Activated T-cell treated with anti-CD3 and anti-CD28 coated beads for 48 hours (primary cell): ENCODE measurements at places on chromosomes 4 and X.

DNA sequence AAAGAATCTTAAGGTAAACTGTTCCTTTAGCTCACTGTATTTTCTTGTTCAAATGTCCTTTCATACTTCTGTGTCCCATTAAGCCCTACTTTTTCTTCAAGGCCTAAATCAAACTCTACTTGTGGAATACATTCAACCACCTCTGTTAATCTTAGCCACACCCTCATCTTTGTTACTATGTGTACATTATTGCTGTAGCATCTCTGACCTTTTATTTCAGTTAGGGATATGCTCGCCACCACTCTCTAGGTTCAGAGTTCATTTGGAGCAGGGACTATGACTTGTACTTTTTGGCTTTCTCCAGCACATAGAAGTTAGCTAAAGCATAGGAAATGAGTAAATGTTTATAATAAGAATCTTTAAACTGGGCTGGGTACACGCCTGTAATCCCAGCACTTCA lies 6.8 kb upstream of the PNPLA4 start:
- no peak for DNase-seq

- DNase-seq, result no peak
These were observed 46.2 kb downstream of the NEK1 start for GRCh38 chr4:169566021-169566818.

DNA sequence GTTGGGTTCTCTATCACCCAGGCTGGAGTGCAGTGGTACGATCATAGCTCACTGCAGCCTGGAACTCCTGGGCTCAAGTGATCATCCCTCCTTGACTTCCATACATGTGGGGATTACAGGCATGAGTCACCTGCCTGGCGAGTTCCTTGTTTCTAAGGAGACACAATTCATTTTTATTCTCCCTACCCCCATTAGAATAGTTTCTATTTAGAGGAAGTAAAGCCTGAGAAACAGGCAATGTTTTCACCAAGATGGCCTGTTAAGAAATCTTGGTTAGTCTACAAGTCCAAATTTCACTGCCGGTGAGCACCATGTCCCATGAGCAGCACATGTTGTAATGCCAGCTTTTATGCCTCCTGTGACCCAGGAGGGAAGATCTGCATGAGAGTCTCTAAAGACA lies 5.7 kb downstream of the CYBB start:
- no peak for DNase-seq

- no peak for DNase-seq
These were observed 129.8 kb downstream of the TBC1D19 start for GRCh38 chr4:26713563-26714151.

DNA sequence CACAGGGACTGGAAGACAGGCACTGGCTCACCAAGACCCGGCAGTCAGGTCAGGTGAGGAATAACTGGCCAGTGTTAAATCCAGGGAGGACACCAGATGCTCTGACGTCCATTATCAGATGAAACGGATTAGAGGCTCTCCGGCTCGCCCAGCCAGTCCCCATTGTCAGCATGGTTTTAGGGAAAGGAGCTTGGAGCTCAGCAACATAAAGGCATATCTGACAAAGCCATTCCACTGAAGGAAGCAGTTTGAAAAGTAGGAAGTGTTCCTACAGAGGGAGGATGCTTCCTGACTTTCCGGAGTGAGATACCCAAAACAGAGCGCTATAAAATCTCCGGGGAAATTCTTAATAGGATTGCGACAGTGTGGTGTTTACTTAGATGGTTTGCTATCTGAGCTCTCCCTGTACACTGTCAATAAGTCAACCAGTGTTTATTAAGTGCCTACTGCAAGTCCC lies 14.8 kb downstream of the NDNF start:
- DNase-seq, result no peak

DNA sequence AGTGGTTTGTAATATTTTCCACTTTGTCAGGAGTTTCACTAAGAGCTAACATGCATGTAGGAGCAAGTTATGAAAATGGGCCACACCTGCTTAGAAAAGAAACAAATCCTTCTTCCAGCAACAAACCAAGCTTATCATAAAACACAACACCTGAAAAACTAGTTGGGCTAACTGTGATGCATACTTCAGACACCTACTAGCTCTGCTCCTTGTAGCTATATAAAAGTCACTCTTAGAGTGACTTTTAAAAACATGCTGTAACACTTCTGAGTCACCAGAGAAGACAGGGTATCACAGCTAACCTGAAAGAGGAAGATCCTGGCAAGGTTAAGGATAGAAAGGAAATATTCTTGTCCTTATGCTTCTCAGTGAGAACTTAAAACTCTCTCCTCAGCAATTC lies 3.6 kb upstream of the SLAIN2 start:
- DNase-seq, result no peak

DNA sequence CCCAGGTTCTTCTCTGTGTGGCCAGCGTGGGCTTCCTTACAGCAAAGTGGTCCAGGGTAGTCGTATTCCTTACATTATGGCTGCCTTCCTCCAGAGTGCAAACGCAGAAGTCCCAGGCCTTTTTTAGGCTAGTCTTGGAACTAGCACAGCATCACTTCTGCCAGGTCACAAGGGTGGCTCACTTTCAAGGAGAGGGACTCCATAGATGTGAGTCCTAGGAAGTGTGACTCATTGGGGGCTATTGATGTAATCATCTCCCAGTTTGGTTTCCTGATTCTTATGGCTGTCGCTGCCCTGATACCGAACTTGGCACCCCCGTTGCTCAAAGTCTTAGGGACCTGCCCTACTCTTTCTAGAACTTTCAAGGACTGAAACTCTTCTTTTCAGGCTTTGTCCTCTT lies 140.0 kb downstream of the DCK start:
- no peak for DNase-seq

GRCh38 chrX:139559383-139560042 lies 29.0 kb downstream of the F9 start:
- no peak for DNase-seq

- DNase-seq, result no peak
These were observed 150.3 kb upstream of the BCOR start for GRCh38 chrX:40247848-40248622.

GRCh38 chrX:34119122-34119521 lies 13.0 kb downstream of the FAM47A start:
- DNase-seq, result no peak

GRCh38 chrX:108312011-108312410 lies 126.2 kb downstream of the COL4A6 start:
- no peak for DNase-seq

DNA sequence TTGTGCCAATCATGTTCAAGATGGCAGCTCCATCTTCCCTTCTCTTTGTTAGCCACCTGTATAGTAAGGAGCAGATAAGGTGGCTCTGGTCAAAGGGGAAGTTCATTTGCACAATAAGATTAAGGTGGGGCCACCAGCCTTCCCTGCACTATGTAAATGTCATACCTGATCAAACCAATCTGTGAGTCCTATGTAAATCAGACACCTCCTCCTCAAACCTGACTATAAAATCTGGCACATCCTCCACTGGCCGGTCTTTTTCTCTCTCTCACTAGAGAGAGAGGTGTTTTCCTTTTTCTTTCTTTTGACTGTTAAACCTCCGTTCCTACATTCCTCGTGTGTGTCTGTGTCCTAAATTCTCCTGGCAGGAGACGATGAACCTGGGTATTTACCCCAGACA lies 572.5 kb upstream of the AADAT start:
- no peak for DNase-seq

DNA sequence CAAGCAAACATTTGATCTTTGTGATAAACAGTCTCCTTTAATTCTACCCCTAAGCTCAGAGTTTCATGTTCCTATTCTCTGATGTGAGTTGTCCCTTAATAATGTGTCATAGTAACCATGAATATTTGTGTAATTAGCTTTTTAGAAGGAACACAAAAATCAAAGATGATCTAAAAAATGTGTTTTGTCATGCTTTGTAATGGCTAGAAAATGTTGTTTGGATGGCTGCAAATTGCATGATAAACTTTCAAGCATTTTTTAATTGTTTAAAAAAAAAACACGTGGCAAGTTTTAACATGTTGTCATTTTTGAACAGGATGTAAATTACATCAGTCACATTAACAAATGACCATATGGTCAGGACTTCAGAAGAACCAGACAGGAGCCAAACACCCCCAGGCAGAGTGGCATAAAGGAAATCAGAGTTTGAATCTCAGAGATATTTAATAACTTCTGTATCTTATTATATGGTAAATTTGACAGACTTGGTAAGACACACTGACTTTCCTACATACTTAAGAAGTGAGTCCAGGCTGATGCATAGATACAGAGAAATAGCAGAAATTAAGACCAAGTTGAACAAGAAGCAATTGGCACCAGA lies 223.9 kb upstream of the VEGFC start:
- DNase-seq, result no peak

DNA sequence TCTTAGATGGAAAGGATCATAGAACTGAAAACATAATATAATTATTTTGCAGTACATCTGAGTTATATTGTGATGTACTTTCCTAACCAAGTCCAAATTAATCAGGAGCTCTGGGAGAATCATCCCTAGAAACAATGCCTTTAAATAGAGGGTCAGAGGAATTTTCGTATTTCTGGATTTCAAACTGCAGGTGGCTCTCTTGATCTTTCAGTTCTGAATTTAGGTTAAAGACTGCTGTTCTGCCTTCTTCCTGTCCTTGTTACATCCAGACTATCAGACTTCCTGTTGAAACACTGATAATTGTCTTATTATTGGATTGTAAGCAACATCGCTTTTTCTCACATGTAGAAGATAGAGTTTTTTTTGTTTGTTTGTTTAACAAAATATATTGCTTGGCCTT lies 142.7 kb downstream of the RPA4 start:
- DNase-seq, result no peak

- no peak for DNase-seq
These were observed 7.6 kb downstream of the TIGD4 start for GRCh38 chr4:152771741-152772533.

- DNase-seq, result no peak
These were observed 96.1 kb downstream of the PPP3CA start for GRCh38 chr4:101251261-101251660.

DNA sequence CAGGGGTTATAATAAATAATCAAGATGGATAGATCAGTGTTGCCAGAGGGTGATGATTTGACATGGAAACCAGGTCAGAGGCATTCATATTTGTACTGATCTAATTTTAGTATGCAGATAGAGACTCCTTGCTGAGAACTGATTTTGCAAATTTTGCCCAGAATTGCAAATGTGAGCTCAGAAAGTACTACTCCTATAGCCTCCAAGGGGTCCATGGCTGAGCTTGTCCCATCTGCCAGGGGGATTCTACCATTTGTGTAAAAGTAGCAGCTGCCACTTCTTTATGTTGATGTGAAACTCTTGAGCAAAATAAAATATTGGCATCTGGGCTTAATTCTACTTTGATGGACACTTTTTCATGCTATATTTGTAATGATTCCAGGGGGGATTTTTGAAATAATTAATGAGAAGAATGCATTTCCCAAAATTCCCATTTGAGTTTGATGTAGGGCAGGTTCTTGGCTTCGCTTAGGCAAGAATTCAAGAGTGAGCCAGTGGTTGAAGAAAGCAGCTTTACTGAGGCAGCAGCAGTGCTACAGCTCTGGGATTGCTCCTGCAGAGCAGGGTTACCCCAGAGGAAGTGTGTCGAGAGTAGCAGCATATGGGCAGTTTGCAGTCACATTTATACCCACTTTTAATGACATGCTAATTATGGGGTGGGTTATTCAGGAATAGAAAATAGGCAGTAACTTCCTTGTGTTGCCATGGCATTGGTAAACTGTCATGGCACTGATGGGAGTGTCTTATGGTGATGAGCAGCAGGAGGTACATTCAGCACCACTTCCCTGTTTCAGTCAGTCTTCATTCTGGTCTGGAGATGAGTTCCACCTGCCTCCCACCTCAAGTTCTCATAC lies 38.7 kb upstream of the DCLK2 start:
- no peak for DNase-seq

GRCh38 chr4:25863347-25863784 lies 578 bp upstream of the SEL1L3 start:
- DNase-seq, result no peak

DNA sequence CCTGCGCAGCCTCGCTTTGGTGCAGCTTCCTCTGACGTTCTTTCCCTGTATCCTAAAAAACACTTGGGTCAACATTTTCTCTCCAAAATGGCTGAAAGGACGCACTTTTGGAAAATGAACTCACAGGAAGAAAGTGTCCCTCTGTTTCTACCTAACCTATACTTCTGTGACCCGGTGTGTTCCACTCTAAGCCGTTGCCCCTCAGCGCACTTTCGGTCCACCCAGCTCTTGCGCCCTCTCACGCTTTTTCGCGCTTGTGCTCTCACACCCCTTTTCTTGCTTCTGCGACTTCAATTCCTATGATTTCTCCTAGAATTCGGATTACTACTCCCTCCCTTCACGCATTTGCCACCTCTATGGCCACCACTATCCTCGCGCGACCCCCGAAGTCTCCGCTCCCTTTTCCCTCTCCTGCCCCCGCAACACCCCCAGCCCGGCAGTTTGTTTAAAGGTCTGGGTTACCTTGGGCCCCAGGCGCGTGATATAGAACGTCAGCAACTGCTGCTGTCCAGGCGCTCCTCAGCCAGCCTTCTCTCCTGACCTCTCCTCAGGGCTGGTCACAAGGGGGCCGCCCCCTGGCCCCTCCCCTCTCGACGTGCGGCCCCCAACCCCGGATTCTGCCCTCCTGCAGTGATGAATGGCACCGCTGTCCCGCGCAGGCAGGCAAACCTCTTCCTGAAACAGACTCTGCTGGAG lies at the start of gene USP51:
TSS of gene USP51 (minus strand) at position 535 of the 696 bp plus-strand sequence. CDS start 909 bp downstream, outside the sequence.
- no peak for DNase-seq

GRCh38 chr4:140004922-140005627 lies 148.9 kb downstream of the MAML3 start:
- no peak for DNase-seq

DNA sequence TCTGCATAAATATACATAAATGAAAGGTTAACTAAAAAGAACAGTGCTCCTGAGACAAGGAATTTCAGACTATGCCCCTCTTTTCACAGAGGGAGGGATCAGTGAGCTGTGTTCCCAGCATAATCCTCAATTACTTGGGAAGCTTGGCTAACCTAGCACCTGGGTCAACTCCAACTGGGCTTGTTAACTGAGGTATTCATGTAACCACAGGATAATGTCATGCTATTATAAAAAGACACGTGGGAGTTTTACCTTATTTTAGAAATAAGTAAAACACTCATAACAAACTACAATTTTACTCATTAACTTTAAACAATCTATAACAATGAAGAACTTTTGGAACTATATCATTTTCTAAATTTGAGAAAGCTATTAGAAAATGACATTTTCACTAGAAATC lies 48.6 kb downstream of the RPGR start:
- no peak for DNase-seq

GRCh38 chr4:116389139-116389538 lies 696.2 kb downstream of the TRAM1L1 start:
- DNase-seq, result no peak

- DNase-seq, result no peak
These were observed 340.0 kb downstream of the FBXW7 start for GRCh38 chr4:152195888-152196287.

DNA sequence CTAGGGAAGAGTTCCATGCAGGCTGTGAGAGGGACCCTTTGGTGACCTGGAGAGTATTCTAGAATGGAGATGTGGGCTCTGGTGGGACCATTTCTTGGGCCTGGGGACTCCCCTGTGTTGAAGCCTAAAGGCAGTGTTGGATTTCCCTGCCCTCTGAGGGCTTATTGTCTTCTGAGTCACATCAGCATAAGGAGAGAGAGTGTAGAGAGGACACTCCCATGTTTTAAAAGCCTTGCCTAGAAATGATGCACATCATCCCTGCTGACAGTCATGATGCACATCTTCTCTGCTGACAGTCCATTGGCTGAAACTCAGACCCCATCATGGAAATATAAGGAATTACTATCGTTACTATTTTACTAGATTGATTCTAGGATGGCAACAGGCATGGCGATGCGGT lies 51.9 kb downstream of the FAM114A1 start:
- no peak for DNase-seq

GRCh38 chr4:173878701-173879100 lies 348.7 kb upstream of the HAND2 start:
- DNase-seq, result no peak
